Hippocampal formation (tissue), 2 donors: ENCODE measurements at places on chromosomes 6 and 20.
A peak's percentile ranks its signal among the peaks of the same experiment; 100 is the strongest.

- DNase-seq: peak; percentile 36
Measured at GRCh38 chr6:163427498-163428254, 13.2 kb downstream of the QKI start.

- DNase-seq: peak; percentile 51
Measured at GRCh38 chr6:13485923-13486562, 1.4 kb downstream of the GFOD1 start.

DNA sequence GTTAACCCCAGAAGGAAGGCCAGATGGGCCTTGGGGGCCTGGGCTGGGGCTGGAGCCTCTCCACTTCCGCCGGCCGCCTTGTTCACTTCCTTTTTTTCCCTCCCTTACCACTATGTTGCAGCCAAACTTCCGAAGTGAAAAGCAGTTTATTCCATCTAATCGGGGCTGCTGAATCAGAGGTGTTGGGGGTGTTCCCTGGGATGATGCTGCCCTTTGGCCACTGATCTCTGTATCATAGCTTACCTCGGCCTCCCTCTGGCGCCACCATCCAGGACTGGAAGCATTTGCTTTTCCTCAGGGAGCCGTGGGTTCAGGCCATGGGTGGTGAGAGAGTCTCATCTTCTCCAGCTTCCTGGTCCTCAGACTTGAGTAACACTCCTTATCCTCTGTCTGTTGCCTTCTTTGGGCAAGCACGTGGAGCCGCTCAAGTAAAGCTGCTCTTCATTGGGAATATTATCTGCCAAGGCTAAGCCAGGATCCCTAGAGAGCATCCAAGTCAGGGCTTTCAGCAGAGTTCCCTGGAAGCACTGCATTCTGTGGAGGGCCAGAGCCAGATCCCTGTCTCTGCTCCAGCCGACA is 39.6 kb downstream of the SLX4IP start:
- no peak for DNase-seq

GRCh38 chr20:15627501-15627903 is 945.7 kb downstream of the KIF16B start:
- no peak for DNase-seq

- DNase-seq: no peak
Measured at GRCh38 chr20:24851346-24852019, 97.6 kb upstream of the CST7 start.

GRCh38 chr6:36120979-36121786 is 9.1 kb upstream of the MAPK13 start:
- DNase-seq: no peak

- no peak for DNase-seq
Measured at GRCh38 chr20:3902446-3902845, 13.3 kb downstream of the PANK2 start.

DNA sequence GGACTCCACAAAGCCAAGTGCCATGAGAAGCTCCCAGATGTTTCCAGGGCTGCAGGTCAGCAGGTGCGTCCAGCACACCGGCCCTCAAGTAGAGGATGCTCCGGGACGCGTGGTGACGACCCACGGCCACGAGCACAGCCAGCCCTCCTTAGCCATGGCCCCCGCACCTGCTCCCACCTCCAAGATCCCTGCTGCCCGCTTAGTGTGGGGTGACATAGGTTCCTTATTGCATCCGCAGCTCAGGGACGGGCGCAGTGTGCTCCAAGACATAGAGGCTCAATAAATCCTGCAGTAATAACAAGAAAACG is 138.1 kb upstream of the RPS6KA2 start:
- no peak for DNase-seq

DNA sequence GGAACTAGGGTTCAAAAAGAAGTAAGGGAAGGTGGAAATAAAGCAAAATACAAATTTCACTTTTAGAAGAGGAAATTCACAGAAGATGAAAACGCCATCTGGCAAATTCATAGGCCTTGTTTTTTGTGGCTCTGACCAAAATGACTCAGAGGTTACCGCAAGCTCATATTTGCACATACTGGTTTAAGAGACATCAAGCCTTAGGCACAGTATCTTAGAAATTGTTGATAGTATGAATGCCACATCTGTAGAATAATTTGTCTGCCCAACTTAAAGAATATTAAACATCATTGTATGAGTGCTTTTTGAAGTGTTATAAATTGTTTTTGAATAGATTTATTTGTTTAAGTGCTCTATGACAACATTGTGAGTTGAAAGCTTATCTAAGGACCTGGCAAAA is 10.6 kb downstream of the TAAR1 start:
- DNase-seq: no peak

DNA sequence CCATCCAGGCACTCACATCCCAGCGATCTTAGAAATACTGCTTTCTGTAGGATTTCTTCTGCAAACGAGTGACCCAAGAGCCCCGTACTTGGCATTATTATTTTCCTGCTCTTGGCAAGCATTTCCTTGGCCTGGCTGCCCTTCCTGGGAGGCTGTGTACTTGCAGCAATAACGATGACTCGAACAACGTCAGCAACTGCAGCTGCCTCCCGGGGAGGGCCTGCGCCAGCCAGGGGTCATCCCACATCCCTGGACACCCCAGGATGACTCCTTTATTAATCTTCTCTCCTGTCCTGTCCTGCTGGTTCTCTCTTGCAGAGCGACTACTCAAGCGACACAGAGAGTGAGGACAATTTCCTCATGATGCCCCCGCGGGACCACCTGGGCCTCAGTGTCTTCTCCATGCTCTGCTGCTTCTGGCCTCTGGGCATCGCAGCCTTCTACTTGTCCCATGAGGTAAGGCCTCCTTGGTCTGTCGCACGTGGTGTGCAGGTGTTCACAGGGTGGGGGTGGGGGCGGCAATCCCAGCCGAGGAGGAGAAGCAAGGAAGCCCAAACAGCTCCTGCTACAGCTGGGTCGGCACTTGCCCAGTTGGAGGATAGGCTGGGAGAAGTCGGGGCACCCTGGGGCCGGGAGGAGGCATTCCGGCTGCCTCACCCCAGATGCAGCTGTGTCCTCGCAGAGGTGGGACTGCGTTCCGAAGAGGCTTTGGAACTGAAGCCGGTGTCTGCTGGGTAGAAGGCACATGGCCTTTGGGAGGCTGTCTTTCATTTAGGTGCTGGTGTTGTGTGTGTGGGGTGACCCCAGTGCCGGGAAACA is 115.3 kb downstream of the SYNDIG1 start:
- no peak for DNase-seq

GRCh38 chr20:62353289-62354030 is 13.7 kb downstream of the LAMA5 start:
- no peak for DNase-seq
